ENCODE measurements at places on chromosomes 6 and 20.

GRCh38 chr6:37630281-37630799 is 67.3 kb downstream of the MDGA1 start:
- no peak for DNase-seq

DNA sequence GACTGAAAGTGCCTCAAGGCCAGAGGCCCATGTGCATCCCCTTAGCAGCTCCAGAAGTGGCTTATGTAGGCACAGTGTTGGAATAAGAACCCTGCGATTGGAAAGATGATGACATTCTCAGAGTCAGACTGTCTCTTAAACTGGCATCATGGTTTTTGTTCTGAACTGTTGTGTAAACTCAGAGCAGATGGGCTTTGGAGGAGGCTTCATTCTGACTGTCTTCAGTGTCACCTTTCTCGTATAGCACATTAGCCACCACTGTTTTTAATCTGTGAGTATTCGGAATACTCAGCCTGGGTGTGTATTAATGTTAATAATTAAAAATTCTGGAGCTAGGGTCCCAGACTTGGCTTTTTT is 140.9 kb downstream of the JARID2 start:
- DNase-seq: no peak

DNA sequence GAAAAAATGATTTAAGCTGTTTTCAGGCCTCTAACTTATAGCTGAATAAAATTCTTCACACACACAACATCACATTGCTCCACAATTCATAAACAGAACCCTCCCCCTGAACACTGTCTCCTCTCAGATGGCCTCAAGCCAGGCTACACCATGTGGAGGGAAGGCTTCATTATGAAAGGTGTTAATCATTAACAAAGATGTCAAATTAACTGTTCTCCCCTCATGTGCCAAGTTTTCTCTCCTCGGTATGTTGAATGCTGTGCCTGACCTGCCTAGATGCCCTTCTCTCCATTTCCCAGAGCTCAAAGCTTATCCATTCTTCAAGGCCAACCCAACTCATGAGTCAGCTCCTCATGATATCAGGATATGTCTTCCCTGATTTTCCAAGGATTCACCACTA is 210.4 kb downstream of the GMDS start:
- DNase-seq: no peak

GRCh38 chr20:36613974-36614373 is 8.4 kb downstream of the RAB5IF start:
- DNase-seq: no peak

- DNase-seq: no peak
These were observed 17.2 kb upstream of the NCR2 start for GRCh38 chr6:41318261-41318653.

GRCh38 chr20:62426699-62427131 is 624 bp downstream of the RBBP8NL start:
- DNase-seq: no peak

DNA sequence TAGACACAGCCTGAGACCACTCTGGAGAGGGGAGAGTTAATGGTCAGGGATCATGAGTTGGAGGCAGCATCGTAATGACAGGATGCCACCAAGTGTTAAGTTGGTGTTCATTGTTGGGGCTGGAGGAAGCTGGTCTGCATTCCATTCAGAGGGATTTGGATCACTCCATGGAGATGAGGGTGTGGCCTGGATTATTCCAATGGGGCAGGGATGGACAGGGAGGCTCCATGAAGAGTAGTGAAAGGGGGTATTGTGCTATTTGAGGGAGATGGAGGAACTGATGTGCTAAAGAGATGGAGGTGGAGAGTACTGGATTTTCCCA is 1.1 kb downstream of the SAPCD1 start:
- DNase-seq: no peak

DNA sequence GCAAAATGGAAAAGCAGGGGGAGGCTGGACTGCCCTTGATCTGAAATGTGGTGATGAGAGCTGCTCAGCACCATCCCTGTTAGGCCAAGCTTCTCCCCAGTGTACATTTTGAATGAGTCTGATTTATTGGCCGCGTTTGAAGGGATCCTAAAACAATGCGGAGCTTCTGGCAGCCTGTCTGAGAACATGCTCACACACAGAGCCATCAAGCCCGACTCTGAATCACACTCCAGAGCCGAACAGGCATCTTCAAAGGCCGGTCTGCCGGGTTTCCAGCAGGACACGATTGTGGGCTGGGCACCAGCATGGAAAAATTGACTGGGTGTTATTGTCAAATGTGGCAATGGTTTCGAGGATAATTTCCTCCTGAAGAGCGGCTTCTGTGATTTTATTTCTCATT is 235.9 kb downstream of the TFAP2C start:
- no peak for DNase-seq

DNA sequence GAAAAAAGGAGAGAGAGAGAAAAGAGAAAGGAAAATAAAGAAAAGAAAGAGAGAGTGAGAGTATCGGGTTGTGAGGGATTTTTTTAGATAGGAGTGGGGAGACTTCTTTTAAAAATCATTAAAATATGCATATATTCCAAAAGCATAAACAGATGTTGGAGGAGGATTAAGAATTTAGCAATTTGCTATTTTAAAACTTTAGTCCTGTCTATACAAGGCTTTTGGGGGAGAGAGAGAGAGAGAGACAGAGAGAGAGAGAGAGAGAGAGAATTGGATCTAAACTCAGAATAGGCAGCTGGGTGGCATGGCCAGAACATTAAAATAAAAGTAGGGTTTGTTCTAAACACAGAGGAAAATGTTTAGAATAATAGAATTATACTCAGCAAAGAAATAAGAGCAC is 72.1 kb downstream of the SOD2 start:
- DNase-seq: no peak

- DNase-seq: no peak
These were observed 31.8 kb downstream of the CPXM1 start for GRCh38 chr20:2768632-2769015.

GRCh38 chr6:46056906-46057529 is 41.4 kb upstream of the CLIC5 start:
- no peak for DNase-seq

DNA sequence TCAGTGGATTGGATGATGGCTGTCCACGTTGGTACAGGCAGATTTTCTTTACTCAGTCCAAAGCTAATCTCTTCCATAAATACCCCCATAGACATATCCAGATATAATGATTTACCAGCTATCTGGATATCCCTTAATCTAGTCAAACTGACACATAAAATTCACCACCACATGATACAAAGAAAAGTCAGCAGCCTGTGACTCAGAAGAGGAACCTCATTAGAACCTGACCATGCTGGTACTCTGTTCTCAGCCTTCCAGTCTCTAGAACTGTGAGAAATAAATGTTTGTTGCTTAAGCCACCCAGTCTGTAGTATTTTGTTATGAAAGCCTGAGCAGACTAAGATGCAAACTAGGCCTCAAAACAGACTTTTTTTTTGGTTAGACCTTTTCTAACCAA is 431.3 kb upstream of the RNF217 start:
- no peak for DNase-seq

DNA sequence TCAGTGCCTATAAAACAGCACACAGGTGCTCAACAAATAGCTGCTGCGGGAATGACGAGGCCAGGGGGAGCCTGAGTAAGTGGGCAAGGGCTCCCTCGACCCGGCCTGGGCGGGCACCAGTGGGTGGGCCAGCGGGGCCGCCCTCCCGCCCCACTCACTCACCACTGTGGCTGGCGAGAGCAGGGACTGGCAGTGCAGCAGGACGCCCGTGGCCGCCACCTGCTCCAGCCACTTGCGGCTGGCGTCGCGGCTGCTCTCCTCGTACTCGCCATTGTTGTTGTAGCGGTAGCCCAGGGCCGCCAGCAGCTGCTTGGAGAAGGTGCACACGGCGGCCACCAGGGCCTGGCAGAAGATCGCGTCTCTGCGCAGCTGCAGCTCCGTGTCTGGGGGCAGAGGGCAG is 191.5 kb downstream of the PREX1 start:
- DNase-seq: no peak

DNA sequence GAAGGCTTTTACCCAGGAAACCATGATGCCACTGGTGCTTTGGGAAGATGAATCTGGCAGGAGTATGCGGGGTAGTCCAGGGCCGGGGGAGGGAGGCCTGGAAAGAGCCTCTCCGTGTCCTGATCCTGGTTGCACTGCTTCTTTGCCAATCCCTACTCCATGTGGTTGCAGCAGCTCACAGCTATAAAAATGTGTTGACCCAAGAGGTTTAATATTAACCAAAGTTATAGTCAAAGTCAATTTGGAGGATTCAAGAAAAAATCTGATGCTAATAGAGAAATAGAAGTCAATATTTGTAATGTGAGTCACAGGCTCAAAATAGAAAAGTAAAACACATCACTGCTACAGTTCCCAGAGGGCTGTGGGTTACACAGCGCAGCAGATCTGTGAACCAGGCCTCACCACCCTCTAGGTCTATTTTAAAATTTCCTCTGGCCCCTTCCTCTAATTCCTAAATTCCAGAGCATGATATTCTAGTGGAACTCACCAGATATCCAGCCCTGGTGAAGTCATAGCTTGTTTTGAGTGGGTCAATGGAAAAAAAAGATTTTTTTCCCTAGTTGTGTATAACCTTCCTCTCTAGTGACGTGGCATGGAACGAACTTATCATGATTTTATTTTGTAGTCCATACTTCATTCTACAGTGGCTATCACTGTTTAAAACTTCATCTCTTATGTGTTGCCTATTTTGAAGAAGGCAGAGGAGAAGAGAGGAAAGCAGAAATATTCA is 63.2 kb upstream of the BMP2 start:
- DNase-seq: no peak

DNA sequence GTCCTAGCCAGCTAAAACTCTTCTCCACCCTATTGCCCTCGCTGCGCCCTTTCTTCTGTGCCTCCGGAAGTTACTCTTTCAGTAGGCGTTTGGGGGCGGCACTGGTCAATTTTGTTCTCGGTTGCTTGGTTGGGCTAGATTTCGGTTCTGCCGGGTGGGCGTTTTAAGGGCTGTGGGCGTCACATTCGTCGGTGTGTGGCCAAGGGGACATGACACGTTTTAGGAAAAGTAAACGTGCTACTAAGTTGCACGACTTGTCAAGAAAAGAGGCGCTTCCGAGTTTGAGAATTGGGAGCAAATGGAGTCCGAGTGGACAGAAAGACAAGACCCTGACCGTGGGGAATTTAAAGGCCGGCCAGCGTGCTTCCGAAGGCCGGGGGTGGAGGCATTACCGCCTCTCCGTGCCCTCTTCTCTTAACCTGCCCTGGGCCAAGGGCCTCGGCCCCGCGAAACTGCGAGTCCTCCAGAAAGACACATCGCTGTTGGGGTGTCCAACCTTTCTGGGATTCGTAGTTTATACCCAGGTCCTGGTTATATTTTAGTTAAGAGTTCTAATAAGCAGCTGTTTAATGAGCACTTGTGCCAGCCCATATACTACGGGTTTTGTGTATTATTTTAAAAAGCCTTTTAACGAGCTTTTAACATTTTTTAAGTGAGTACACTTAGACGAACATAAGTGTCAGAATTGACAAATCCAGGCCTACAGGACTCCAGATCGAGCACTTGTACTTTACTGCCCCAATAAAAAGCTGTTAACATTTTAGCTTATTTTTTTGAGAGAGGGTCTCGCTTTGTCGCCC is 664 bp upstream of the BAG6 start:
- no peak for DNase-seq

DNA sequence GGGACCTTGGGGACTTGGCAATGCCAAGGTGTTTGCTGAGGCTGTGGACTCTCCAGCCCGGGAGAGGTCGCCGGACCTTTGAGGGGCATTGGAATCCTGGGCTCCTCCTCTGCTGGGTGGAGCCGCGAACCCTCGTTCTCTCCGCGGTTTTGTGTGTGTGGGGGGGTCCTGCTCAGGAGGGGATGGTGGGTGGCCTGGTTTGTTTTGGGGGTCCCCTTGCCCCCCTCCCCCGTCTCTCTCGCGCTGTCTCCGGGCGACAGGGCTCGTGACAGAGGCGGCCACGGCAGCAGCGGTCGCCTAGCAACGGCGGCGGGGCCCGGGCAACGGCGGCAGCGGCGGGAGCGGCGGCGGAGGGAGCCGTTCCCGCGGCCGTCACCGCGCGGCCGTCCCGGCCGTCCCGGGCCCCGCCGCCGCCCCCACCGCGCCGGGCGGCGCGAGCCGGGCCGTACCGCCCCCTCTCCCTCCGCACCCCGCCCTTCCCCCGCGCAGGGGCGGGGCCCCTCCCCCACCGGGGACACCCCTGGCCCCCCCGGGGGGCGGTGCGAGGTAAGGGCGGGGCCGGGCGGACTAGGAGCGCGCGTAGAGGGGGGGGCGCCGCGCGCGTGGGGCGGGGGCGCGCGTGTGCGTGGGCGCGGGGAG is 7.8 kb downstream of the SYNGAP1 start:
- DNase-seq: no peak

GRCh38 chr6:106090001-106090400 is 3.9 kb downstream of the PRDM1 start:
- no peak for DNase-seq

- DNase-seq: no peak
These were observed 40.9 kb downstream of the ALDH8A1 start for GRCh38 chr6:134908906-134909516.

DNA sequence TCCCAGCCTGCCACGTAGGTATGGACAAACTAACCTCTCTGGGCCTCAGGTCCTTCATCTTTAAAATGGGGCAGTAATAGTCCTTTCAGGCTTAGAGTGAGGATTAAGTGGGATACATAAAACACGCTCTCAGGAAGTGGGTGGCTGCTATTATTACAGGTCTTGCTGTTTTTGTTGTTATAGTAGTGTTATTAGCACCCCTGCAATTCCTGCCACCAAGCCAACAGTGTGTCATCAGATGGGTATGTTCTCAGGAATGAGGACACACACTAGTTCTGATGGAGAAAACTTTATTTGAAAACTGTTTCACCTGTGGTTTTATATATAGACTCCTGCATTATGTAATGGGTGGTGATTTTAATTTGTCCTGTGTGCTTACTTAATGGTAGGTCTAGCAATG is 131.7 kb downstream of the LRRC1 start:
- DNase-seq: no peak

GRCh38 chr6:73452107-73452461 is at the start of gene CGAS:
CGAS (minus strand) TSS chr6:73452297; CDS start chr6:73452181, 116 bp downstream.
- DNase-seq: peak; percentile 79

- no peak for DNase-seq
These were observed 26.7 kb upstream of the SRC start for GRCh38 chr20:37319151-37319671.

DNA sequence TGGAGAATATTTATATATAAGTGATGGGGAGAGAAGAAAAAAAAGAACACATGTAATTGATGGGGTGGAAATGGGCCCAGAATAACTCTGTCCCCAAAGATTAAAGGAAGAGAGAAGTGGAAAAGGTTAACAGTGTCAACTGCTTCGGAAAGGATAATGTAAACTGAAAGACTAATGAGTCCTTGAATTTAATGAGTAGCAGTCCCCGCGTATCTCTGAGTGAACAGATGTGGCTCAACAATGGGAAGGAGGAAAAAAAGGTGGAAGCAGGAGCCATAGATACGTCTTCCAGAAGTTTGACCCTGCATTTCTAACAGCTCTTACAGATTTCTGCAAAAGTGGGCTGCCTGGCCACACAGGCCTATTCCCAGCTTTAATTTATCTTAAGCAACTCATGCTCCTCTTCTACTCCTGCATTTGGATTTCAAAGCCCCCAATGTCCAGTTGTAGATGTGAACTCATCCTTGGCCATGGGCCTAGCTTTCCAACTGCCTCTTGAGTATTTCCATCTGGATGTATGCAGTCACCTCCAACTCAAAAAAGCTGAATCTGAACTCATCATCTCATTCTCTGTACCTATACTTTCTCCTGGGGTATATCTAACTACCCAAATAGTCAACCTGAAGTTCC is 61.3 kb downstream of the DST start:
- DNase-seq: no peak

- DNase-seq: peak; percentile 70
These were observed at the start of gene CARMIL1 for GRCh38 chr6:25278914-25279747. CARMIL1 (plus strand) TSS chr6:25279374; CDS start chr6:25279796, 422 bp downstream.

GRCh38 chr20:61731363-61732181 is 334.1 kb downstream of the TAF4 start:
- DNase-seq: no peak

GRCh38 chr20:55375920-55376319 is 629.4 kb downstream of the CBLN4 start:
- no peak for DNase-seq

All from stimulated activated CD4-positive, alpha-beta T cell treated with anti-CD3 and anti-CD28 coated beads, Interleukin-12 subunit alpha, Interleukin-12 subunit beta, amount 100 ng/mL, for 24 hours (primary cell).